Hypothalamus (tissue), 51 donors: ENCODE measurements at places on chromosomes 6 and 20.
A peak's percentile ranks its signal among the peaks of the same experiment; 100 is the strongest.

- DNase-seq: peak; percentile 93
These were observed at the start of gene SNRNP48 for GRCh38 chr6:7589949-7590917. Gene SNRNP48 (plus strand): TSS chr6:7590198. CDS start chr6:7590258, 60 bp downstream.

DNA sequence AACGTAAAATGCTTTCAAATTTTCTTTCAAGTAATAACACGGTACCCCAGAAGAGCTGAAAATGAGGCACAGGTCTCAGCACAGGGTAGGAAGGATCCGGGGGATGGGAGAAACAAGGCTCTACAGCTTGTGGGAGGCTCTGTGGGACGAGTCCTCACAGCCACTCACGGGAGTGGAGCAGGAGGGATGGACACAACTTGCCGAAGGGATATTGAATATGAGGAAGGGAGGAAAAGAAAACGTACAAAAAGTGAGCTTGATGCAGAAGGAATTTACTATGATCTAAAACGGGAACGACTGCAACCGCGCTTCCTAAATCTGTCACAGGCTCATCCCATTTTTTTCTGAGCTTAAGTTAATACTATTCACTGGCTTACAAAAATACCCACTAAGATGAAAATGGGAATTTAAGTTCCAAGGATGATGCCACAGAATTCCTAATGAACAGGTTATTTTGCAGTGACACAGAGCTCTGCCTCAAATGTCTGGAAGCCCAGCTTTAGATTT, 72.9 kb downstream of the FYN start:
- no peak for DNase-seq

- DNase-seq: no peak
These were observed 38.2 kb downstream of the ZBTB46 start for GRCh38 chr20:63792866-63793265.

DNA sequence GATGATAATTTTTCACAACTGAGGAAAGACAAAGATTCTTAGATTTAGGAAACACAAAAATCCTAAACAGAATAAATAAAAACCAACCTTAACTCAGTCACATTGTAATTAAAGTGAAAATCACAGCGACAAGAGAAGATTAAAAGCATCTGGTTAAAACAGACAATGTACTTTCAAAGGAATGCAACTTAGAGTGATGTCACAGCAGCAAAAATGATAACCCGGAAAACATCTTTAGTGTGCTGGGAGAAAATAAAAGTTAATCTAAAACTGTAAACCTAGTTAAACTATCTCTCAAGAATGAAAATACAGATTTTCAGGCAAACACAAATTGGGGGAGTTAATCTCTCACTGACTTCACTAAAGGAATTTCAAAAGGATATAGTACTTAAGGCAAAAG, 76.8 kb upstream of the OGFRL1 start:
- DNase-seq: no peak

DNA sequence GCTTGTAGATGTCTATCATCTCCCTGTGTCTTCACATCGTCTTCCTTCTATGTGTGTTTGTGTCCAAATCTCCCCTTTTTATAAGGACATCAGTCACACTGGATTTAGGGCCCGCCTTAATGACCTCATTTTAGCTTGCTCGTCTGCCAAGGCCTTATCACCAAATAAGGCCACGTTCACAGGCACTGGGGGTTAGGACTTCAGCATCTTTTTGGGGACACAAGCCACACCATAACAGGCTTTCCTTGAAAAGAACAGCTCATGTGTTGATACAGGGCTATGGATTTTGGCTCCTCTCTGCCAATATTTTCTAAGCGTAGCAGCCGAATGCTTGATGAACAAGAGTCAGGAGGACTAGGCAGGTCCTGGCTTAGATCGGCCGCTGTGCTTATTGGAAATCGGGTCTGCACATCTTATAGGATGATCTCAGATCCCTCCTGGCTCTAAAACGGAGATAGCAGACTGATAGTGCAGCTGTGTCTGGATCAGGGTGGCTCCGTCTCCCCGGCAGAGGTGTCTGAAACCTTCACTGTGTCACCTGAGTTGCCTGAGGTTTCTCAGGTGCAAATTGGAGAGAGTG, 16.2 kb upstream of the TMEM181 start:
- no peak for DNase-seq

GRCh38 chr20:35478804-35479472, 23.5 kb downstream of the CEP250 start:
- no peak for DNase-seq

DNA sequence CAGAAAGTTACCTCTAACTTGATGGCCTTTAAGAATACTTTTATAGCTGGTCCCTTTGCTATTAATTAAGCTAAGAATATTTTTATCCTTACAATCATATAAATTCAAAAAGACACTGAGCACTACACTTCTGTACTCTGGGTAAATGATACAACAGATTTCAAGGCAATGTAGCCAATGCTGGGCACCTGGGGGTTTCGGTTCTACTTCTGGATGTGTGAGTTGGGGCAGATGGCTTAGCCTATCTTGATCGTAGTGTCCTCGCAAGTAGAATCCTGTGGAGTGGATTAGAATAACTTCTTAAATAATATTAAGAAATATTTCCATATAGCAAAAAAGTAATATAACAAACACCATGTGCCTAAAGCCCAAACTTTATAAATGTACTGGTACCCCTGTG, 96.9 kb upstream of the NT5E start:
- DNase-seq: no peak

DNA sequence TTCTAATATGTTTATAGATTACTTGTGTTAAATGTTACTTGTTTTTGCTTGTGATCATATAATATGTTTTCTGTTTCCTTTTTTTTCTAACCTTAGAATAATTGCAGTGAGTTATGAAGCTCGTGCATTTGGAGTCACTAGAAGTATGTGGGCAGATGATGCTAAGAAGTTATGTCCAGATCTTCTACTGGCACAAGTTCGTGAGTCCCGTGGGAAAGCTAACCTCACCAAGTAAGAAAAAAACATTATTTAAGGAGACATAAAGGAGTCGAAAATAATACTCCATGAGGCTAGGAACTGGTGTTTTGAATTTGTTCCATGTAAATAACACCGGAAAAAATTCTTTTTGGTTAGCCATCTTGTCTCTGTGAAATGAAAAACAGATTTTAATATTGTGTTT, 6.9 kb downstream of the POLH start:
- no peak for DNase-seq

DNA sequence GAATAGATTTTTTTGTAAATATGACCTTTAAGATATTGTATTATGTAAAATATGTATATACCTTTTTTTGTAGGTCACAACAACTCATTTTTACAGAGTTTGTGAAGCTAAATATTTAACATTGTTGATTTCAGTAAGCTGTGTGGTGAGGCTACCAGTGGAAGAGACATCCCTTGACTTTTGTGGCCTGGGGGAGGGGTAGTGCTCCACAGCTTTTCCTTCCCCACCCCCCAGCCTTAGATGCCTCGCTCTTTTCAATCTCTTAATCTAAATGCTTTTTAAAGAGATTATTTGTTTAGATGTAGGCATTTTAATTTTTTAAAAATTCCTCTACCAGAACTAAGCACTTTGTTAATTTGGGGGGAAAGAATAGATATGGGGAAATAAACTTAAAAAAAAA, 130.9 kb downstream of the SULF2 start:
- no peak for DNase-seq

DNA sequence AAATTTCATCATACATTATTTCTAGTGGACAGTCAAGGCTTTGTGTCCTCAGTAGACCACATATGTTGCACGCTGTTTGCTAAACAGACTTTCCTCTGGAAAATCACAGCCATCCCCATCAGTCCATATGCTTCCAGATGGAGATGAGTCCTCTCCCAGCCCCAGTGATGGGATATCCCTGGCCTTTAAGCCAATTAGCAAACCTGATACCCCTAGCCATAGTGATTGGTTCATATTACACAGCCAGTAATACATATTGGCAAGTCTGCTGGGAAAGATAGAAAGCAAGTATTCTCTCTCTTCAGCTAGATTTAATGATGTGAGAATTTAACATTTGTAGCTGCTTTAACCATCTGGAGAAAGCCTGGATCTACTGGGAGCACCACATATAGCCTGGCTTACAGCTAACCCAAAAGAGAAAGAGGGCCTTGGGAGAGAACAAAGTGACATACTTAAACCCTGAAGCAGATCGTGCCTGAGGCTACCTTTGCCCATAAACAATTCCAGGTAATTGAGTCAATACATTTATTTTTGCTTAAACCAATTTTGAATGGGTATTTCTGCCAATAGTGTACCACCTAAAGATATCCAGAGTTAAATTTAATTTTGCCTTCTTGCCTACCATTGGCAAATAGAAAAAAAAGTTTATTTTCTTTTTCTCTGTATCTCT, 103.5 kb upstream of the HIVEP1 start:
- DNase-seq: no peak

- DNase-seq: no peak
These were observed 1405.1 kb downstream of the GRIK2 start for GRCh38 chr6:102798636-102799035.

- DNase-seq: no peak
These were observed 7.8 kb downstream of the TCF15 start for GRCh38 chr20:602111-602970.

DNA sequence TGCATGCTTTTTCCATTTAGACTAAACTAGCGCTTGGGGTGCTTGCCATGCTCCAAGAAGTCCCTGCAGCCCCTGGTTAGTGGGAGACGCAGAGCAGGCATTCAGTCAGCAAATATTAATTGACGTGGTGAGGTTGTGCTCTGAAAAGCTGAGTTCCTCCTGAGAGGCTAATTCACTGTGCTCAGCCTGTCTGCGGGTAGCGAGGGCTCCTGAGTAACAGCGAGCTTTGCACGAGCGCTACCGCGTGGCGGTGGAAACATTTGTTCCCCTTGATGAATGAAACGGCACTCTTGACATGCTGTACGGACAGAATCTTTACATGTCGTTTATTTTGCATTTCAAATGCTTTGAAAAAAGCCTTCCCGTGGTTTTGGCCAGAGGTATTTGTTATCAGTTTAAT, 170.6 kb upstream of the AGPAT4 start:
- DNase-seq: no peak
